NCI-H1417 (cell line): ENCODE measurements at places on chromosomes 1 and 21.

- DNase-seq, result no peak
Observed at GRCh38 chr1:229860926-229861325, 206.1 kb upstream of the GALNT2 start.

DNA sequence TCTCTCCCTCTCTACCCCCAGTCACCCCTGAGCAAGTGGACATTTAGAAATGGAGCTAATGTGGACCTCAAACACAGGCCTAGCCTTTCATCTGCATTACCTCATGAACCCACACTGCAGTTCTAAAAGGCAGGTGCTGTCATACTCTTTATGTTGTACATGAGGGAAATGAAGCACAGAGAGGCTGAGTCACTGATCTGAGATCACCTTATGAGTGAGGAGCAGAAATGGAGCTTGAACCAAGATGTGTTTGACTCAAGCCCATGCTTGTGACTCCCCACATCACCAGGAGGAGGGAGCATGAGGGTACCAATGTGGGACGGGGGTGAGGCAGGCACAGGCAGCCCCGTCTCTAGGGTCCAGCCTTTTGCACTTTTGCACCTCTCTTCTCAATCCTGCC, 702.8 kb downstream of the PTPRU start:
- DNase-seq, result no peak

DNA sequence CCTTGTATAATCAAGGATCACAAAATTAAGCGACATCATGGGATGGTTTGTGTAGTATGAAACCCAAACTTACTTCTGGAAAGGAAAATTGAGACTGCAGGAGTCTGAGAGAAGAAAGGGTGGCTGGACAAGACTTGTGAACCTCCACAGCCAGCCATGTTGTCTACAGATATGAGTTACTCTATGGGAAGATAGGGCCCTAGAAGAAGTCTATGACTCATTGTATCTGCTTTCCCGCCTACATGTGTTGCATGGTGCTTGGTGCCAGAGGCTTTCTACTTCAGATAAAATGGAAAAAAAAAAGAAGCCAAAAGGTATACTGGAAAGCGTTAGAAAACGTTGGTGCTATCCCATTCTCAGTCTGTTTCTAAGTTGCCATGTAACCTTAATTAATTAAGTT, 18.7 kb upstream of the OR6N2 start:
- DNase-seq, result no peak

GRCh38 chr1:33424205-33424604, 6.7 kb downstream of the PHC2 start:
- peak; percentile 14 for DNase-seq

DNA sequence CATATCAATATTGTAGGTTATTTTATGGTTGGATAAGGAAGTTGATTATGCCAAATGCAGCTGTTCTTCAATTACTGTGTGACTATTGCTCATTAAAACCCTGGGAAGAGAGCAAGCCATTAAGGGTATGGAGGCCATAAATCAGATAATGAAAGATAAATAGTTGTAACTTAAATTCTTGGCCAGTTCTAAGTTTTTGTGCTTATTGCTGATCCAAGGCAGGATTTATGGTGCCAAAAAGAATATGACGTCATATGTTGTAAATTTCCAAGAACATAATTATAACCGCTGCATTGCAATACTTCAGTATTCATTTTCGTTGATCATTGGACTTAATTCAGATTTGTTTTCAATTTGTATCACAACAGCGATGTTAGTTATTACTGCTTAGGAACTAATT, 211.6 kb downstream of the LRRC40 start:
- no peak for DNase-seq

DNA sequence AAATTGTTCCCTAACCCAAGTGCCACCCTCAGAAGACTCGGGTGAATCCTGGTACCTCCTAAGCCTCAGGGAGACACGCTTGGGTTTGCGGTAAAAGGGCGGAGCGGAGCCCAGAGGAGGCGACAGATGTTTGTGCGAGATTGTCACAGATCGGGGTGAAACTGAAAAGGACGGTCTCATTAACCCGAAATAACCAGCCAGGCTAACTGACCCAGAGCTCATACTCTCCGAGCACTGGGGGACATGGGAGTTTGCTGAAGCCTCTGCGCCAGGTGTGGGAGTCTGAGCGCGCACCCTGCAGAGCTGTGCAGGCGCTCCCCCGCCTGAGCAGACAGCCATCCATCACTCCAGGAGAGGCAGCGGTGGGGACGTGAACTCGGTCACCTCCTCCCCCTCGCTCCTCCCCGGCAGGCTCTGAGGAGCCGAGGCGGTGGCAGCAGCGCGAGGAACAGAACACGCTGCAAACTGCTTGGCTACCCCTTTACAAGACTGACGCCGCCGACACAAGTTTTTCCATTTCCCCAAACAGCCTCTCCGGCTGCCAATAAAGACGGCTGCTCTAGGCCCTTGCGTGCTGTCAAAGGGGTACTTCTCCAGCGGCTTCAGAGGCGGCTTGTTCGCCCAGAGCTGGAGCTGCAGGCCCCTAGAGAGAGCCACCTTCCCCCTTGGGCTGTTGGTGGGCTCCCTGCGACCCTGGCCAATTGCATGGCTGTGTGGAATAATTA, 43.5 kb downstream of the RRAGC start:
- peak; percentile 81 for DNase-seq

DNA sequence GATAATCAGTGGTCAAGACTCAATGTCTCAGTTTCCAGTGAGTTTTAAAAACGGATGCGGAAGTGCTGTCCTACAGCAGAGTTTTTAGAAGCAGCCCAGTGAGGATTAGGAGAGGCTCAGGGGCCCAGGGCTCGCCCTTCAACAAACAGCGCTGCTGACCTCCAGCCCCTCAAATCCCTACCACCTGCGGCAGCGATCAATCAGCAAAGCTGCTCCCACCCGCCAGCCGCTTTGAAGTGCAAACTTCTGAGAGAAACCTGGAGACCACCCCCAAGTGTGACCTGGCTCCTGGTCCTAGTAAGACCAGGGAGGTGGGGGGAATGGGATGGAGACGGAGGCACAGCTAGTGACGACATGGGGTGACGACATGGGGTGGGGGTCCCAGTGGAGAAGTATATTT, 14.4 kb downstream of the ZBTB17 start:
- no peak for DNase-seq

- no peak for DNase-seq
Observed at GRCh38 chr1:180598333-180598974, 33.4 kb upstream of the XPR1 start.

GRCh38 chr21:44285138-44285992, at the start of gene AIRE:
Gene AIRE (plus strand): TSS chr21:44285876. CDS start chr21:44286007, 131 bp downstream.
- no peak for DNase-seq

GRCh38 chr1:6646499-6647148, 22.0 kb downstream of the THAP3 start:
- DNase-seq, result no peak

DNA sequence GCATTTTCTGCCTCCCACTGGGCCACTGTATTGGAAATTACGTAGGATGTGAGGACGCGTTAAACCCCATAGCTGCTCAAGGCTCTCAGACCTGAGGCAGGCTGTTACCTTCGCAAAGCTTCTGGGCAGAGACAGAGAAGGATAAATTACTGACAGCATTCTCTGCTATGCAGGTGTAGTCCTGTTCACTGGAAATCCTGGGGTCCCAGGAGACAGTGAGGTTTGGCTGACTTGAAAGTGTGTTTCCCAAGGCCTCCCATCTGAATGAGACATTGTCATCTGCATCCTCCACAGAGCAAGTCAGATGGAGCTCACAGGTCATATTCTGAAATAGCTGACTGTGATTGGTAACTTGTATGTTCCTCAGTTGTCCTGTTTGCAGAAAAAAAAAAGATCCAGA, 32.0 kb downstream of the SLAMF6 start:
- no peak for DNase-seq

GRCh38 chr1:37731312-37732019, 33.5 kb downstream of the EPHA10 start:
- DNase-seq, result no peak

GRCh38 chr1:230288641-230289349, 137.3 kb downstream of the PGBD5 start:
- DNase-seq, result no peak

DNA sequence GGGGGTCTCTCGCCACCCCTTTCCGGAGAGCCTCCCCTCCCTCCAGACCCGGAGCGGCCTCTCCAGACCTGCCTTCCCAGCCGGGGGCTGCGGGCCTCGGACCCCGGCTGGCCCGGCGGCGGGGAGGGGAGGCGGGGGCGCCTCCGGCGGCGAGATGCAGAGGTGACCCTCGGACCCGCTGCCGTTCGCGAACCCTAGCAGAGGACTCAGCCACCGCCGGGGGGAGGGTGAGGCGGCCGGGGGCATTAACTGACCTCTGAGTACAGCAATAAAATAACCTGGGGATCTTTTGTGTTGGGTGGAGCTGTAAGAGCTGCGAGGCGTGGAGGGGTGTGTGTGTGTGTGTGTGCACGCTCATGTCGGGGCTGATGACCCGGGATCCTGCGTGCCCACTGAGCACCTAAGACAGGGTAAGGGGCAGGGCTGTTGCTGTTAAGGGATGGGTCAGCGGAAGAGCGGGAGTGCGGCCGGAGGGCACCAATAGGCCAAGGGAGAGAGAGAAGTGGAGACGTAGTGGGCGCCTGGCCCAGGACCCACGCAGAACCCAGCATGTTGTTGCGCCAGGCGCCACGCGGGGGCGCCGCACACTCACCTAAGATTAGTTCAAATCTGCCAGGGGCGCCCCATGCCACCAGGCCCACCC, 6.3 kb downstream of the HAPLN2 start:
- peak; percentile 59 for DNase-seq

DNA sequence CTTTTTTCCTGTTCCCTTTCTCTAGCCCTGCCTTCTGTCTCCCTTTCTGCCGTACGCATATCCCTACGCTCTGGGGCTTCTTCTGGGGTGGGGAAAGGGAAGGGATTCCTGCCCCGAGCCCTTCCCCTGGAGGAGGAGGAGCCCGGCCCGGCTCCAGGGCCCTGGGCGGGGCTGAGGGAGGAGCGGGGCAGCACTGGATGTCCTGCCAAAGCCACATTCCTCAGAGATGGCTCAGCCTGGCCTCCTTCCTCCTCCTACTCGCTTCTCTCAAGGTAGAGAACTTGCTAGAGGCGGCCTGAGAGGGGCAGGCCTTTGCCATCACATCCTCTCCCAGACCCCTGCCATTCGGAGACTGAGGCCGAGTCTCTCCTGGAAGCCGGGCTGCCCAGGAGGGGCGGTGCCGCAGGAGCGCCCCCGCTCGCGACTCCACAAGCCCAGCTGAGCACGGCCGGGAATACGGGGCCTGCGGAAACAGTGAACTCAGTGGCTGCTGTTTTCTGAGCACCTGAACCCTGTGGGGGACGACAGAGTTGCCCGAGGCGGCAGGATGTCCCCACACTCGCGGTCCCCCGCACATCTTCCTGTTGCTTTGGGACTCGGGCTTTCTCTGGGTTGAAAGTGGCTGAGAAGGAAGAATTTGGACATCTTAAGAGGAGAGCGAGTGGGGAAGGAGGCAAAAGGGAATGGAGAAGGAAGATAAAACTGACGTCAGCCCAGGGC, 12.2 kb downstream of the ADAMTSL4 start:
- peak; percentile 80 for DNase-seq

DNA sequence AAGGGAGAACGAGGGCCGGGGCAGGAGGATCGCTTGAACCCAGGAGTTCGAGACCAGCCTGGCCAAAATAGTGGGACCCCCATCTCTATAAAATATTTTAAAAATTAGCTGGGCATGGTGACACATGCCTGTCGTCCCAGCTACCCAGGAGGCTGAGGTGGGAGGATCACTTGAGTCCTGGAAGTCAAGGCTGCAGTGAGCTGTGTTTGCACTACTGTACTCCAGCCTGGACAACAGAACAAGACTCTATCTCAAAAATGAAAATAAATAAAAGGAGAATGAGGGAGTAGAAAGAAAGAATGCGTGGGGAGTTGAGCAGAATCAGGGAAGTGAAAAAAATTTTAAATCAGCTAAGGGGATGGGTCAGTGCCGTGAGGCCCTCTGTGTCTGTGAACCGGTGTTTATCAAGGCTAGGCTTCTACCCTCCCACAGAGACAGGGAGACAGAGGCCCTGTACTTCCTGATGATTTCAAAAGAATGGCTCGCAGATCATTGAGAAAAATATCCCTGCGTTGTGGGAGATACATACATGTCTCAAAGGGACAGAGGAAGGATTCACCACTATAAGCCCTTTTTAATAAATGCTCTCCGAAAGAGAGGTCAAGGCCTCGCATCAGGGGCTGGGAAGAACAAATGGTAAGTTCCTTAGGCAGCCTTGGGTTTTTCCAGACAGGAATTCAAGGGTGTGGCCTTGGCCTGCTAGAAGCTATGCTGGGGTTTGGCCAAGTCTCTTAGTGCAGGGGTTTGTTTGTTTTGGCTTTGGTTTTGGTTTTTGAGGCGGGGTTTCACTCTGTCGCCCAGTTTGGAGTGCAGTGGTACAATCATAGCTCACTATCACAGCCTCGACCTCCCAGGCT, 20.7 kb downstream of the IL10RB start:
- DNase-seq, result no peak

- DNase-seq, result no peak
Observed at GRCh38 chr1:206495011-206495461, 12.3 kb upstream of the RASSF5 start.

- DNase-seq, result no peak
Observed at GRCh38 chr1:71836904-71837303, 445.4 kb downstream of the NEGR1 start.

DNA sequence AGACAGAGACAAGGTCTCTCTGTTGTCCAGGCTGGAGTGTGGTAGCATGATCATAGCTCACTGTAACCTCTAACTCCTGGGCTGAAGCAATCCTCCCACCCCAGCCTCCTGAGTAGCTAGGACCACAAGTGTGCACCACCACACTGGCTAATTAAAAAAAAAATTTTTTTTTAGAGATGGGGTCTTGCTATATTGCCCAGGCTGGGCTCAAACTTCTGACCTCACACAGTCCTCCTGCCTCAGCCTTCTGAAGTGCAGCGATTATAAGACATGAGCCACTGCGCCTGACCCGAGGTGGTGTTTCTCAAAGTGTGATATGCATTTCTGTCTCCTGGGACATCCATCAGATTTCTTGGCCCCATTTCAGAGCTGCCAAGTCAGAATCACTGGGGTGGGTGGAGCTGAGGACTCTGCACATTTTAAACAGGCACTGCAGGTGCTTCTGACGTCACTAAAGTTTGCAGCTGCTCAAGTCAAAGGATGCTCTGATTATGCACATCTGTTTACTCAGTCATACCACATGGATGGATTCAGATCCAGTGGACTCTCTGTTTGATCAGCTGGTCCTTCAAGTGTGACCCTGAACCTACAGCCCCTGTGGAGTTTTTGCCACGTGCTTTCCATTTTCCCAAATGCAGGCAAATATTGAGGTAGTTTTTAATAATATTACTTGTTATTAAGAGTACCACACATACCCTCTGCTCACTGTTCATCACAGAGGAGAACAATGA, 21.4 kb downstream of the TGFB2 start:
- DNase-seq, result peak; percentile 92

DNA sequence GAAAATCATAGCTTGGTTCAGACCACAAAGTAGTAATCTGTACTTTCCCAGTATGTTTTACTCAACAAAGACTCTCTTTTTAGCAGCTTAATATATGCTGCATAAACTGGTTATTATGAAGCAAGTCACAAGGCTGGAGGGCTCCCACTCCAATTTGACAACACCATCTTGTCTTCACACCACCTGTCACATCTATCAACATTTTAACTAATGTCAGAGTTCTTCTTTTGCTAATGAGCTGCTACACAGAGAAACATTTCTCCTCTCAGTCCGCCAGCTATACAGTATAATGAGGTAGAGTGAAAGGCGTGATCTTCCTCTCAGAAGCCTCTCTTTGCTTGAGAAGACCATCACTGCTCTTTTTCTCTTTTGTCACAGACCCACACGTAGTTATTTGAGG, 230.1 kb downstream of the BARHL2 start:
- no peak for DNase-seq
